ENCODE measurements at places on chromosomes 2 and 18.

DNA sequence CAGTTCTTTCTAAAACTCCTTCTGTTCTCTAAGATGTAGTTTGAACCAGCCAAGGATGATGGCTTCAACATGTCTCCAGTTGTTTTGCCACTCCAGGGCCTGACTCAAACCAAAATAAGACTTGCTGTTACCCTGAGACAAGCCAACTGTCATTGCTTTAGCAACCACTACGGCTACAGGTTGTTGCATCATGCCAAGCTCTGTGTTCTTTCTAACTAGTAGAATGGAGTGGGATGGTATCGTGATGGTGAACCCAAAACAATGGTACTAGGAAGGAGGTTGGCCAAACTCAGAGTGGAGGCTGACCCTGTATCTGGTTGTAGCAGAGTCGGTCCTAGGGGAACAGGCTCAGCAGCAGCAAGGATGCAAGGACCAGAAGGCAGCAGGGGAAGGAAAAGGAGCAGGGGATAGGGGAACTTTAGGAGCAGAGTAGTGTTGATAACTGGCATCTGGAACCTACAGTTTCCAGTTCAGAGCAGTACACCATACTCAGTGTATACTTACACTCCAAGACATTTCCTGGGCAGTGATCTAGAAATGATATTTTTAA lies 51.6 kb downstream of the PDK1 start:
- H3K27ac ChIP-seq = peak overlapping the region; percentile 73
- no peak overlapping the region for H3K4me3 ChIP-seq
- DNase-seq = no peak
- H3K4me1 ChIP-seq = peaks cover 11% of the 10 kb centered on the region
- peaks cover 87% of the 10 kb centered on the region for H3K36me3 ChIP-seq

DNA sequence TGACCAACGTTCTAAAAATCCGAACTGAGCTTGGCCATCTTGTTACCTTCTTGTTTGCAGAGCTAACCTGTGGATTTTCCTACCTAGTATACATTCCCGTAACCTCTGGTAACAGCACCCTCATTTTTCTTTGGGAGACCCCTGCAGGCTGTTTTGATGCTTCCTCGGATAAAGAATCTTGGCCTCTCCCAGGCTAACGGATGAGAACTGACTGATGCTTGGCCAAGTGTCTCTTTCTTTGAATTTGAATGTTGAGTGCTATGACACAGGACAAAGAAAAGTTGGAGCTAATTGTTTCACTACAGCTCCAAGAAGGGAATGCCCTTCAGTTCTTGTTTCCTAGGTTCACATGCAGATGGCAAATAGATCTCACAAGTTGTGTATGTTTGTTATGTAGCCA lies 19.3 kb upstream of the CAVIN2 start:
- DNase-seq = no peak
- H3K36me3 ChIP-seq = no peaks in the 10 kb centered on the region
- H3K4me3 ChIP-seq = no peak overlapping the region
- H3K27ac ChIP-seq = no peak overlapping the region
- H3K27me3 ChIP-seq = peaks cover 11% of the 10 kb centered on the region

- H3K27ac ChIP-seq = no peak overlapping the region
- H3K27me3 ChIP-seq = no peaks in the 10 kb centered on the region
- no peaks in the 10 kb centered on the region for H3K4me1 ChIP-seq
- no peak overlapping the region for H3K4me3 ChIP-seq
- H3K36me3 ChIP-seq = peaks cover 9% of the 10 kb centered on the region
Observed at GRCh38 chr2:54942373-54942772, 107.9 kb downstream of the RTN4 start.

DNA sequence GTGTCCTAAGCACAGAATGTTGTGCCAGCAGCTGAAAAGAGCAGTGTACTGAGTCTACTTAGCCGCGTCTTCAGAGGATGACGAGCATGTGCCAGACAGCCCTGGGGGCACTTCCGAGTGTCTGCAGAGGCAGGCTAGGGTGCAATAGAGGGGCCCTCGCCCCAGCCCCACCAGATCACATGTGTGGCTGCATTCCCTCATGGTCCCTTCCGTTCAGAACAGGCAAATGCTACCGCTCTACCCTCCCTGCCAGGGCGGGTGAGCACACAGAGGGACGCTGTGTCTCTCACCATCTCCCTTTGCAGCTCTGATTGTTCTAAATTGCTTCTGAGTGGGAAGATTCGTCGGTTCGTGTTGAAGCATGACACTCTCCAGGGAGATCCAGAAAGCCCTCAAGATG lies 212.2 kb upstream of the RAB12 start:
- no peaks in the 10 kb centered on the region for H3K27me3 ChIP-seq
- H3K4me1 ChIP-seq = no peaks in the 10 kb centered on the region
- H3K36me3 ChIP-seq = no peaks in the 10 kb centered on the region
- H3K4me3 ChIP-seq = no peak overlapping the region
- no peak for DNase-seq
- no peak overlapping the region for H3K27ac ChIP-seq

DNA sequence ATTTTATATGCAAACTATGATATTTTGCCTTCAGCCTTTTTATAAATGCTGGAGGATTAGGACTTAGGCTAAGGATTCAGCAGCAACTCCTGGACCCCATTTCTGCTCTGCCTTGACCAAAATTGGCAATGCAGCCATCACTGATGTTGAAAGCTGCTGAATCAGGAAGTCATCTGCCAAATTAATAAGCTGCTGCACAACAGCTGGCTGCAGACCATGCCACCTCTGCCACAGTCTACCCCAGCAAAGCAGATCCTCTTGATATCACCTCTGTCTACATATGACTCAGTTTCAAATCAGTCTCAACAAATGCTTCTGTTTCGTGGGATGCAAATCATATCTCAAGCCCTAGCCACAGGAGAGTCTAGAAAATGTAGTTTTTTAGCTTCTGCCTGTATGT lies 7.1 kb upstream of the SOS1 start:
- H3K27ac ChIP-seq = peak overlapping the region; percentile 91
- peak overlapping the region; percentile 64 for H3K4me3 ChIP-seq
- peaks cover 49% of the 10 kb centered on the region for H3K4me1 ChIP-seq
- no peaks in the 10 kb centered on the region for H3K27me3 ChIP-seq

DNA sequence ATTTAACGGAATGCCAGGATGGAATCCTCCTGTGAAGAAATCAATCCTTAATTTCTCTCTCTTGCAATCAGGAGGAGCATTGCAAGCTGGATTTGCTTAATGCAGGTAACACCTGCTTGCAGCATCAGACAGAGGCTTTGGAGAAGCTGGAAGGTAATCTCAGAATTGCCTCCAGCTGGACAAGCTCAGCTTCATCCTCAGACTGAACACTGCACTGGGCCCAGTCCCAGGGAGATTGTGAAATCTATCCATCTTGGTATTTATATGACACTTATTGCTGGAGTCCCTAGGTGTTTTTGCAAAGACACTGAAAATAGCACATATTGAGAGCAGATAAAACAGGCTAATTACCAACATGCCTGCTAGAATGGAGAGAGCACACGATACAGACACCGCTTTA lies 179.4 kb upstream of the SESTD1 start:
- H3K27me3 ChIP-seq = peaks cover 23% of the 10 kb centered on the region
- H3K4me3 ChIP-seq = no peak overlapping the region
- H3K4me1 ChIP-seq = no peaks in the 10 kb centered on the region
- no peaks in the 10 kb centered on the region for H3K36me3 ChIP-seq
- no peak overlapping the region for H3K27ac ChIP-seq

DNA sequence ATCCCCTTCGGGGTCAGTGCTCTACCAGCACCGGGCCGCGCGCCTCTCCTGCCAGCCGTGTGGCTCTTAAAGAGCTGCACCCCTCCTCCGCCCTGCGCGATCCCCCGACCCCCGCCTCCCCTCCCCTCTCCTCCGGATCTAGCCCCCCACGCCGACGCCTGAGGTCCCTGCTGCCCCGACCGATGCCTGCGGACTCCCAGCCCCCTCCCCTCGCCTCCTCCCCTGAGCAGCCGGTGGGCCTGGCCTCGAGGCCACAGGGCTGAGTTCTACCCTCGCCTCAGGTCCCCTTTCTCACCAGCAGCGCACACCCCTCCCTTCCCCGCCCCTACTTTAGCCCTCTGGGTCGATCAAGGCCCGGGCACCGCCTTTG lies 5.8 kb upstream of the SIX3 start:
- H3K27ac ChIP-seq = no peak overlapping the region
- H3K4me1 ChIP-seq = peaks cover 52% of the 10 kb centered on the region
- no peak for DNase-seq
- peaks cover 50% of the 10 kb centered on the region for H3K27me3 ChIP-seq
- H3K36me3 ChIP-seq = no peaks in the 10 kb centered on the region

GRCh38 chr18:51137026-51137729 lies 60.3 kb downstream of the MEX3C start:
- peaks cover 4% of the 10 kb centered on the region for H3K4me1 ChIP-seq
- H3K4me3 ChIP-seq = no peak overlapping the region
- H3K27ac ChIP-seq = no peak overlapping the region

- H3K4me3 ChIP-seq = no peak overlapping the region
- peaks cover 18% of the 10 kb centered on the region for H3K27me3 ChIP-seq
- no peak overlapping the region for H3K27ac ChIP-seq
- peaks cover 3% of the 10 kb centered on the region for H3K4me1 ChIP-seq
- DNase-seq = peak; percentile 61
- H3K36me3 ChIP-seq = no peaks in the 10 kb centered on the region
Observed at GRCh38 chr2:240919161-240919781, 13.1 kb downstream of the CROCC2 start.

DNA sequence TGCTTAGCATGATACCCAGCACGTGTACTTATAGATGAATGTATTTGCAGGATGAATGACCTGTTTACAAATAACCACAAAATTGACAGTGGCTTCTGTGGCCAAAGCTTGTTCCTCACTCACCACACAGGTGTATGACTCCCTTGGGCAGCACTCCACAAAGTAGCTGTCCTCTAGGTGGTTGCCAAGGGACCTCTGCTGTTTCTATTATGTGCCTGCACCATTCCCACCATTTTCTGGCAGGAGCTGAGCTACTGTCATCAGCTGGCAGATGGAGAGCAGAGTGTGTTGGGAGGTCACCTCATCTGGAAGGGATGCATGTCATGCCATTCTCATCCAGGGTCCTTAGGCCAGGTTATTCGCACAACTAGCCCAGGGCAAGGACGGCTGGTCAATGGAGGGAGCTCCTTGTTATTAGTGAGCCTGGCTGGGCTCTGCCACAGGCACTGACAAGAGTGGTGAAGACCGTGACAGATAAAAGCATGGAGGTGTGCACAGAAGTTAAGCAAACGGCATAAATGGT lies 37.1 kb upstream of the TRIB2 start:
- peaks cover 12% of the 10 kb centered on the region for H3K36me3 ChIP-seq
- H3K27me3 ChIP-seq = no peaks in the 10 kb centered on the region
- no peaks in the 10 kb centered on the region for H3K4me1 ChIP-seq
- H3K4me3 ChIP-seq = no peak overlapping the region
- H3K27ac ChIP-seq = no peak overlapping the region
- DNase-seq = no peak

DNA sequence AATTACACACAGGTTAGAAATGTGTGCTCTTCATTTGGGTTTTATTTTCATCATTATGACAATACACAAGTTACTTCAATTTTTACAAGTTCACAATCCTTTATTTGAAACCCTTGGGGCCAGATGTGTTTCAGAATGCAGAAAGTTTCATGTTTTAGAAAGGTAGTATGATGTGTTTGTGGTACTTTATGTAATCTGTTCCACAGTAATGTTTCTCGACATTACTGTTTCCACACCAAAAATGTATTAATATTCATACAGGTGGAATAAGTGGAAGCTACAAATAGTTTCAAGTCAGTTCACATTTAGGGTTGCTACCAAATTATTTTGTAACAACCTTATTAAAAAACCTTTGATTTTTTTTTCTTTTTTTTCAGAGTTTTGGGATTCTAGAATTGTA lies 10.4 kb downstream of the UBE2E3 start:
- no peaks in the 10 kb centered on the region for H3K27me3 ChIP-seq
- peaks cover 25% of the 10 kb centered on the region for H3K36me3 ChIP-seq
- no peak for DNase-seq
- H3K4me3 ChIP-seq = no peak overlapping the region
- no peak overlapping the region for H3K27ac ChIP-seq

DNA sequence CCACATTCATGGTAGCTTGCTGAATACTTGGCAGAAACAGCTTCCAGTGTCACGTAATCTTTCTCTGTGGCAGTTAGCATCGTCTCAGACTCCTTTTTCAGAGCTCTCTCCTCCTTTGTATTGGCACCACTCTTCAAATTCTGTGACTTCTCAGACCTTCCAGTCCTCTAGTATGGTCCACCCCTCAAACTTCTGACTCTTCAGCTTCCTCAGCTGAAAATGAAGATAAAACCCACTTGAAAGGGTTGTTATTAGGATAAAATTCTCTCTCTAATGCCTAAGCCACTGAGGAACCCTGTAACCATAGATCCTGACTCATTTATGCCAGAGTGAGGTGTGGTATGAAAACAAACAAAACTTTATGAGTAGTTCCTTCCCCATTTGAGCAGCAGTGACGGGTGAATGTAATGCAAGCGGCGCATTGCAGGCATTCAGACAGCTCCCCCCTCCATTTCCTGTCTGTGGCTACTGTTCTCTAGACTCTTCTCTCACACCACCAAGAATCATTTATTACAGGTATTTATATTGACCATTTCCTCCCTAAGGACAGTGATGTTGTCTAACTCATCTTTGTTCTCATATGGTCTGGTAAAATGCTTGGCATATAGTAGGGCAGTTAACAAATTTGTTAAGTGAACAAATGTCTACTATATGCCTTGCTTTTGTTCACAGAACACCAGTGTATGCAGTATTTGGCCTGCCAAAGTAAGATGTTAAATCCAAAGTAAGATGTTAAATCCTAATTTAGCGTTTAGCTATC lies 35.3 kb downstream of the GALNT1 start:
- peaks cover 10% of the 10 kb centered on the region for H3K4me1 ChIP-seq
- DNase-seq = peak; percentile 53
- H3K27ac ChIP-seq = no peak overlapping the region
- H3K36me3 ChIP-seq = no peaks in the 10 kb centered on the region
- H3K4me3 ChIP-seq = no peak overlapping the region

- H3K36me3 ChIP-seq = no peaks in the 10 kb centered on the region
- DNase-seq = no peak
- no peak overlapping the region for H3K27ac ChIP-seq
- no peak overlapping the region for H3K4me3 ChIP-seq
Observed at GRCh38 chr2:147173189-147173581, 671.6 kb upstream of the ACVR2A start.

DNA sequence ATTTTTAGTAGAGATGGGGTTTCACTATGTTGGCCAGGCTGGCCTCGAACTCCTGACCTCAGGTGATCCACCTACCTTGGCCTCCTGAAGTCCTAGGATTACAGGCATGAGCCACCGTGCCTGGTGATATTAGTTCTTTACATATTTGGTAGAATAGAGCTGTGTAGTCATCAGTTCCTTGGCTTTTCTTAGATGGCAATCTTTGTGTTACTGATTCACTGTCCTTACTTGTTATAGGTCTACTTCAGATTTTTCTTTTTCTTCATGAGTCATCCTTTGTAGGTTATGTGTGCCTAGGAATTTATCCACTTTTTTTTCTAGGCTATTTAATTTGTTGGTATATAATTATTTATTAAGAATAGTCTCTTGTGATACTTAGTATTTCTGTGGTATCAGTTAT lies 30.3 kb upstream of the ZSWIM2 start:
- no peaks in the 10 kb centered on the region for H3K36me3 ChIP-seq
- no peak overlapping the region for H3K27ac ChIP-seq
- no peak overlapping the region for H3K4me3 ChIP-seq
- no peak for DNase-seq
- no peaks in the 10 kb centered on the region for H3K4me1 ChIP-seq

Data from naive thymus-derived CD8-positive, alpha-beta T cell (primary cell).